Fibroblast of mammary gland (primary cell): ENCODE measurements at places on chromosomes 3 and 15.

DNA sequence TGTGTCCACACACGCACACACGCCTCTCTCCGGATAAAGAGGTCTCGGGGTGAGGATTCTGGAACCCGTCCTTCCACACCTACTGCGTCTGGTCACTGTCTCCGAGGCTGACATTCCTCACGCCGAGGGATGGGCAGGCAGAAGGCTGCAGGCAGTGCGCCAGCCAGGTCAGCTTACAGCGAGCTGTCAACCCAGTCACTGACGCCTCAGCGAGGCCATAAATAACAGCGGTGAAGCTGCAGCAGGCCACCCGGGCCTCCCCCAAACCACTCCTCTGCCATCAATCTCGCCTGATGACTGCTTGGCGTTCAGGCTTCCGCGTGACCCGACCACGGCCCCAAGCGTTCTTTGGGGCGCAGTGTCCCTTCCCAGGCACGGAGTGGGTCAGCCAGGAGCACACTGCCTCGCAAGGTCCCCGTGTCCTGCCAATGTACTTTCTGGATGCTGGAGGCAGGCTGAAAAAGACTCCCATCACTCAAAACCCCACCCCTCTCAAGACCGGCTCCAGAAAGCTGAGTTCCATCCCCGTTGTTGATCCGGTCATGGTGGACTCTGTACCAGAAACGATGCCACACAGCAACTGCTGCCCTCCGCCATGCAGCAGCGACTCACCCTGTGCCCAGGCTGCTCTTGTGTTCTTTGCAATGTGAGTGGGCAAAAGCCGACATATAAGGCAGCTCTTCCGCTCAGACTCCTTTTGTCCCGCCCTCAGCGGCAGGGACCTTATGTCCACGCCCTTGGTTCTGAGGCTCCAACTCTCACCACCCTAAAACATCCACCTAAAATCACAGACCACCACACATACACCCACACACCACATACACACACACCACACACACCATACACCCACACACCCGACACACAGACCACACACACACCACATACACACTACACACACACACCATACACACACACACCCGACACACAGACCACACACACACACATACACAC, 27.1 kb downstream of the CPN2 start:
- DNase-seq = peak; percentile 71

- DNase-seq = no peak
Measured at GRCh38 chr15:52136442-52136980, 23.9 kb upstream of the BCL2L10 start.

GRCh38 chr15:50778086-50778485, 12.6 kb upstream of the SPPL2A start:
- no peak for DNase-seq

- DNase-seq = peak; percentile 26
Measured at GRCh38 chr3:42906070-42906847, at the start of gene ZNF662. ZNF662 (plus strand) TSS chr3:42906142; CDS start chr3:42908115, 1,973 bp downstream.

DNA sequence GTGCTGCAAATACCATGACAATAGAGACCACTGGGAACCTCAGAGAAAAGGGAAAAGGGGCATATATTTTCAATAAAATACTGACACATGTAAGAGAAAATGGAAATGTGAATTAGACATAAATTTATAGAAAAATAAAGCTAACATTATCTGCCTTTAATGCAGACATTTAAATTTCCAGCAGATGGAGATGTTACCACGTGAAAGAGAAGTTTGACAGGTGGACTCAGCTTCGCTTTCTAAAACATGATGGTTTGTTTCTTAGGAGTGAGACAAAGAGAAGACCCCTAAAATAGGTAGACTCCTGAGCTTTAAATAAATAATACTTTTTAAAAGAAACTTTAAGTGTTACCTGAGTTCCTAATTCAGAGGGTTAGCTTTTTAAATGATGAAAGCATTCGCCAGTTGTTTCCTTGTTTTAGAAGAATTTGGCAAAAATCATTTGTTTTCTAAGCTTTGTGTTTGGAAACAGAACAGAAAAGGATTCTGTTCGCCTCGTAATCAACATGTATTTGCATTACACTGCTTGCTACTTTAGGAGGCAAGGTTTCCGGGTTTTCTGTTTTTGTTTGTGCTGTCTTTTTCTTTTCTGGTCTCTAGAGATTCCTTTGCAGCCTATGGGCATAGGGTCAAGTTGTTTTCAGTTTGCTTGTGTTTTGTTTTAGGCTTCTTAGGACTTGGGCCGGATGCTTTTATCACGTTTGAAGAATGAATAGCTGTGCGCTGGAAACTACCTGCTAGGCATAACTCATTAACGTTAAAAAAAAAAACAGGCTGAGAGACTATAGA, 271.4 kb downstream of the THSD4 start:
- peak; percentile 17 for DNase-seq

GRCh38 chr3:84904816-84905555, 53.8 kb upstream of the CADM2 start:
- no peak for DNase-seq

DNA sequence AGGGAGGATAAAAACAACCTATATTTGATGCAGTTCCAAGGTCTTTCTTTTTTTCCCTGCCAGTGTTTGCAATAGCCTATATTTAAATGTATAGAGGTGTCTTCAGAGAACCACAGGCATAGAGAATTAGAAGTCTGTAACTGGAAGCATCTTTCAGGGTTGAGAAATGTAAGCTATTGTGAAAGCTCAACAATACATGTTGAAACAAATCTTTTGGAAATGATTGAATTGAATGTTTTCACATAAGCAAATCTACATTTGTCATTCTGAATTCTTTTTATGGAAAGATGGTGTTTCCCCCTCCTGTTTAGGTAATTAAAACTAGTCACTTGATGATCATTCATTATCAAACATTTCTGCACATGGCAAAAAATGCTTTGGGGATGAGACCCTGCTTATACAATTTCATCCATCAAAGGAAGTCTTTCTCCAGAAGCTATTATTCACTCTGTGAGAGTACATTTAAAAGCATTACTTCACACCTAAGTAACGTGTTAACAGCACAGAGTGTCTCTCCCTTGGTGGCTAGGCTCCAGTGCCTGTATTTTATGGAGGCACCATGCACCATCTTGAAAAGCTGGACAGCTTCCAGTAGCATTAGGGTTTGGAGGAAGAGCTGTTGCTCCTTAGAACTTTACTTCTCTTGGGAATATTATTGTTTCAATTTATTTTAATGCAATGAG, 406.2 kb downstream of the LSAMP start:
- DNase-seq = peak; percentile 51

DNA sequence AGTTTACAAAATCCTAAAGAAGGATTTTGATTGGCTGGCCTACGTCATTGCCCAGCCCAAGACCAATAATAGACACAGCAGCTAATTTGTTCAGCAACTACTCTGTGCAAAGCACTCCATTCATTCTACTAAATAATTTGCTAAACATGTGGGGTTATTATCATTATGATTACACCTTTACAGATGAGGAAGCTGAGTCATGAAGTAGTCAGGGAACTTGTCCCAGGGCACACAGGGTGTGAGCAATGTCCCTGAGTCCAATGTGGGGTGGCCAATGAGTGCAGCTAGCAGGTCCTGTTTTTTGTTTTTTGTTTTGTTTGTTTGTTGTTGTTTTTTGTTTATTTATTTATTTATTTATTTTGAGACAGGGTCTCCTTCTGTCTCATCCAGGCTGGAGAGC, 183.6 kb downstream of the ABHD5 start:
- peak; percentile 18 for DNase-seq

GRCh38 chr3:111070772-111071256, 802 bp upstream of the NECTIN3 start:
- DNase-seq = no peak

GRCh38 chr3:163508206-163508605, 1570.1 kb downstream of the SI start:
- no peak for DNase-seq

GRCh38 chr3:187836823-187837770, 91.8 kb upstream of the BCL6 start:
- no peak for DNase-seq

- DNase-seq = peak; percentile 84
Measured at GRCh38 chr3:29324180-29324651, 43.3 kb downstream of the RBMS3 start.

DNA sequence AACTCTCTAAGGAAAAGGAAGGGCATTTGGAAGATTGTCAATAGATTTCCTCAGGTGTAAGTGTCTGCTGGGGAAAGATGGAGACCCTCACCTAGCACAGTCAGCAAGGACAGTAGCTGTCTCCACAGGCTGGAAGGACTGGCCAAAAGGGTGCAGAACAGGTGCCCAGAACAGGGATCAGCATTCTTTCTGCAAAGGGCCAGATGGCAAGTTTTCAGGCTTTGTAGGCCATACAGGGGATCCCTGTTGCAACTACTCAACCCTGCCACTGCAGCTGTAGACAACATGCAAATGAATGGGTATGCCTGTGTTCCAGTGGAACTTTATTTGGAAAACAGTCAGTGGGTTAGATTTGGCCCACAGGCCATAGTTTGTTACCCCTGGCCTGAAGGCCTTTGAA, 8.1 kb downstream of the AGBL1 start:
- DNase-seq = no peak

DNA sequence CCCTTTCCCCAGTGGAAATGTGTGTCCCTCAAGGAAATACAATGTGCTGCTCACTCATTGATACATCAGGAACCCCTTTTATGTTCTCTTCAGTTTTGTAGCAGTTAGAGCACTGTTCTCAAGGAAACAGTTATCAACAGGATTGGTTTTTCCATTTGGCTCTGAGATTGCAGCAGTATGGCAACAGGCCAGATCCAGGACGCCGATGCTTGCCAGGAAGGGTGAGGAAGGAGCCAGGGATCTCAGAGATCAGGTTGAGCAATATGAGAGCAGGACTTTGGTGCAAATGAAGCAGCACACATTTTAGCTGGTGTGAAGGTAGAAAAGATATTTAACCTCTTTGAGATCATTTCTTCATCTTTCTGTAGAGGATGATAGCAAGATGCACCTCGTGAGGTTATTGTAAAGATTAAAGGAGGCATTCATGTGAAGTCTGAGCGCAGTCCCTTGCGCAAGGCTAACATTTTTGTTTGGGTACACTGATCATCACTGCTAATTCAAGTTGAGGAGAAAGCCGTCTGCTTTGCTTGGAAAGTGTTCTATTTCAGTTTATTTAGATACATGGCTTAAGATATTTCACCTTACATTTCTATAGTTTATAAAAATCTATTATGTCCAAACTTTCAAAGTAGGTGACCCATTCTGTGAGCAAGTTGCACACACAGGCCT, 68.5 kb downstream of the KCNH8 start:
- DNase-seq = no peak

DNA sequence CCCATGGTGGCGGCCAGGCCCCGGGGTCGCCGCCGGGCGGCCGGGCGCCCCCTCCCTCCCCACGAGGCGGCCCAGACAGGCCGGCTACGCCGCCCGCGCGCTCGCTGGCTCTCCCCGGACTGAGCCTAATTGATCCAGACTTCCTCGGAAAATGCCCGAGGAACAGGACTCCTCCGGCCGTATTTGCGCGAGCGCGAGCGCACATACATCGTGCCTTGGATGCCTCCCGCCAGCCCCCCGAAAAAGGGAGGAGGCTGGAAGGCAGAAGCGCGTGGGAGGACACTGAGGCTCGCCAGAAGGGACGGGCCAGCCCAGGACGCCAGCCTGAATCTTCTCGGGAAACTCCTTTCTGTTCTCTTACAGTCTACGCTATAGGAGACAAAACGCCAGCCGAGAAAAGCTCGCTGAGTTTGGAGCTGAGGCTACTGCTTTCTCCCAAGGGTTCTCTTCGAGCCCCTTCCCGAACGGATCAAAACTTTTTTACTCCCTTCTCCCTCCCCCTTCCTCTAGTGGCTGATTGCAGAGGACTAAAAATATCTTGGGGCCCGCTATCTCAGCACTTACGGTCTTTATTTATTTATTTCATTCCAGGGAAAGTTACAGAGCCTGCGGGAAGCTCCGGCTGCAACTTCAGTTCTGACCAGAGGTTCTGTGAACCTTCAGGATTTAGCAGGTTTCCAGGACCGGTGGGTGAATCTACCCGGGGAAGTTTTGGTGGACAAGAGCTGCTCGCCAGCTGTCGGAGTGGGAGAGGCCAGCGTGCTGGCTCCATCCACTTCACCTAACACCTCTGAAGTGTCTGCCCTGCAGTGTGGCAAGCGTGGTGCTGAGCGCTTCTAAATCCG, at the start of gene PDZRN3:
TSS of gene PDZRN3 (minus strand) at position 121 of the 845 bp plus-strand sequence.
- DNase-seq = peak; percentile 80

DNA sequence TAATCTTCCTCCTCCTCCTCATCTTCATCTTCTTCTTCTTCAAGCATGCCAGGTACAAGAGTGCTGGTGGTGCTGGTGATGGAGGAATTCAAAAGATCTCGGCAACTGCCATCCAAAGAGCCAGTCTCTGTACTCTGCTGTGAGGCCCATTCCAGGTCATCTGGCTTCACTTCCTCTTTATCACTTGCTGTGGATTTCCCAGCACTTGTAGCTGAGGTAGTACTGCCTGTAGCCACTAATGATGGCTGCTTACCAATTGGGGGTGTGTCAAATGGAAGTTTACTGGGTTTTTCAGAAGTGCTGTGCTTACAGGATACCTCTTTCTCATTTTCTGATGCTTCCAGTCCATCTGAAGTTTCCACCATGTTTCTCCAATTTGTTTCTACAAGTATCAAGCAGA, 28.8 kb upstream of the SHC4 start:
- DNase-seq = no peak

DNA sequence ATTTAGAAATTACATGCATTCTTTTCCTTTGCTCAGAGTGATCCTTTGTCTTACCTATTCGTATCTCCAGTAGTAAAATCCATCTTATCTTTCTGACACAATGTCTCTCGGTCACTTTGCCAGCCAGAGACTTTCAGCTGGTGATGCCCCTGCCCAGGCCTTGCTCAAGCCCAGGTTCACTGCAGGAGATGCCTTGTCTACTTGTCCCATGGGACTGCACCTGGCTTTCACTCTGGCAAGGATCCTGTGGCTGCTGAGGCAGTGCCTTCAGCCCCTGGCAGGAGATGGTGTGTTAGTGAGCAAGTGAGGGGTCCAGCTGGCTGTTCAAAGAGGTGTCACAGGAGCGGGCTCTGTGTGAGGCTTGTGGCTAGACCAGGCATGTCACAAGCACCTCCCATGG, 1268.9 kb downstream of the OTOL1 start:
- DNase-seq = no peak

- no peak for DNase-seq
Measured at GRCh38 chr15:52115598-52116427, 3.2 kb upstream of the BCL2L10 start.

GRCh38 chr15:88512078-88512477, 34.4 kb downstream of the DET1 start:
- no peak for DNase-seq

DNA sequence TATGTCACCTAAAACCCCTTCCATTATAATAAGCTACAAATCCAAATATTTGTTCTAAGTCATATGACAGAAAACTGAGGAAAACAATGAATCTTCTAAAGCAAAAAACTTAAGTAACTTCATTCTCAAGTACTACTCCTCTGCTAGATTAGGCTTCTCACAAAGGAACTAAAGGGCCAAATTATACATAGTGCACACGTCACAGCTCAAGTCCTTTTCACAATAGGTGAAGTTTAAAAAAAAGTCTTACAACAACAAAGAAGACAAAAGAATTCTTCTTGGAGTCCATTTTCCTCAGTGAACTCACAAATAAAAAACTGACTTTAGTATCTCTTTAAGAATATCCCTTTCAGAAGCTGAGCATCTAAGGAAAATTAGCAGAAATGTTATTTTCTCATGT, 479.9 kb downstream of the MAGI1 start:
- DNase-seq = no peak
